IMR-90 (cell line): ENCODE measurements at places on chromosomes 3 and 15. TPM values are rescaled to one million over a fixed set of nuclear protein-coding genes. Genes with fewer than 3 reads are reported as not detected.

FAM3D gene
- polyA plus RNA-seq, result not detected in 2 replicates

ADGRG7 gene
- not detected in 2 replicates for polyA plus RNA-seq

A4GNT gene
- not detected in 2 replicates for polyA plus RNA-seq

GHSR gene
- not detected in 2 replicates for polyA plus RNA-seq

GOLGA8S gene
- polyA plus RNA-seq, result 0.01 and 0.03 TPM in 2 replicates

CADPS gene
- not detected in 2 replicates for polyA plus RNA-seq

- no peak overlapping the region for H3K27ac ChIP-seq
- H3K27me3 ChIP-seq, result peaks cover 7% of the 10 kb centered on the region
- no peaks in the 10 kb centered on the region for H3K36me3 ChIP-seq
- H3K4me3 ChIP-seq, result no peak overlapping the region
- peak; percentile 76 for DNase-seq
These were observed 49.4 kb upstream of the TNFAIP8L3 start for GRCh38 chr15:51144021-51144532.

- peaks cover 8% of the 10 kb centered on the region for H3K27me3 ChIP-seq
- no peaks in the 10 kb centered on the region for H3K36me3 ChIP-seq
- no peak overlapping the region for H3K4me3 ChIP-seq
- peak; percentile 48 for DNase-seq
These were observed 65.2 kb upstream of the TRA2B start for GRCh38 chr3:186002884-186003472.

DNA sequence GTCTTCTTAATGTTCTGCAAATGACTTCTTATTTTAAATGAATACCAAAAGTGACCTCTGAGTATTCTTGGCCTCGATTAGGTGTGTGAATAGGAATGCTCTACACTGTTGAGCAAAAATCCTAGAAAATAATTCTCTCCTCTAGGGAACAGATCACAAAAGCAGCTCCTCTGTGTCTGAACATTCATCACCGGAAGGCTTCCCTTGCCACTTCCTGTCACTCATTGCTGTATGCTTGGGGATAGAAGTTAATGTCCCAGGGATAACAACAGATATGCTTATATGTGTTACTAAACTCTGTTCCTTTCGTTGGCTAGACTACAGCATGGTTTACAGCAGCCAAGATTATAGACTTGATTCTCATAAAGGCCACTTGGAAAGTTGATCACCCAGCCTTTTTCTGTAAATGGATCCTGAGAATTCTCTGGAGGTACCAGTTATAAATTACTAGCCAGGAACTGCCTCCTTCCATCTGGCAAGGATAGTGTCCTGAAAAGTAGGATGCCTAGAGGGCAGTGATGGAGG lies 16.0 kb upstream of the PTX3 start:
- H3K4me1 ChIP-seq, result peaks cover 2% of the 10 kb centered on the region; the same call in 1 of the 2 replicates
- no peaks in the 10 kb centered on the region for H3K27me3 ChIP-seq
- DNase-seq, result no peak
- no peak overlapping the region for H3K4me3 ChIP-seq
- no peak overlapping the region for H3K27ac ChIP-seq

DNA sequence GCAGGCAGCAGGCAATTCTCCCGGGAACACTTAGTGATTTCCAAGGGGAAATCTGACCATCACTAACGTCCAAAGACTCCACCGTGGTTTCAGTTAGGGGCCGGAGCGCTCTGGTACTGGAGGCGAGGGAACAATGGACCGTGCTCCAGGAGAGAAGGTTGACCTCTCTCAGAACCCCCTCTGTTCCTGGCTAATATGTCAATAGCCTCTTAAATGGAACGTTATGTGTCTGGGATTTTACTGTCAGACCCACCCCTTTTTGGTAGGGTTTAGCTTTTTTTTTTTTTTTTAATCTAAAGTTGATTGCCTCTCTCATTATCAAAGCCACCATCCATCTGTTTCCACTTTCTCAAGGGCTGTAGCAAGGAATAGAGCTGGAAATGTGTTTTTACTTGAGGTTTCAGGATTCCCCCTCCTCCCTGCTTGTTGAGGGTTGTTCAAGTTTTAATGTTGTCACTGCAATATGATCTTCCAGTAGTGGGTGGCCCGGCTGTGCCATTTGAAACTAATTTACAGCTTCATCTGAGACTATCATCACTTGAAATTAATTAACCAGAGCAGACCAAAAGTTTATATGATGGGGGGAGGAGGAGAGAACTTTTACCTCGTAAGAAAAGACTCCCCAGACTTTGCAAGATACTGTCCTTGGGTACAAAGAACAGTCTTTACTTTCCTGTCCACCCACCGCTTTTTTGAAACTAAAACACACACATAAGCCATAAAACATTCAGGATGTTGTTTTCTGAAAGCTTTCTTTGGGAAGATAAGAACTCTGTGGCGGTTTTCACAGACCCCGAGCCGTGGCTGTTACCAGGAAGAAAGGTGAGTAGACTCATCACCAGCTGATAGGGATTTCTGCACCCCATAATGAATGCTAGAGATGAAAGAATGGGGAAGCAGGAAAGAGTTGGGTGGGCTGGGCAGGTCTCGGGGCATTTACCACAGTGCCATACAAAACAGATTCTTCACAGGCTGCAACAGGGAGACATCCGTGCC lies 187.8 kb downstream of the UACA start:
- no peak for DNase-seq
- H3K27me3 ChIP-seq, result peaks cover 33% of the 10 kb centered on the region
- H3K4me1 ChIP-seq, result no peaks in the 10 kb centered on the region
- no peaks in the 10 kb centered on the region for H3K36me3 ChIP-seq
- H3K4me3 ChIP-seq, result no peak overlapping the region
- H3K27ac ChIP-seq, result no peak overlapping the region

DNA sequence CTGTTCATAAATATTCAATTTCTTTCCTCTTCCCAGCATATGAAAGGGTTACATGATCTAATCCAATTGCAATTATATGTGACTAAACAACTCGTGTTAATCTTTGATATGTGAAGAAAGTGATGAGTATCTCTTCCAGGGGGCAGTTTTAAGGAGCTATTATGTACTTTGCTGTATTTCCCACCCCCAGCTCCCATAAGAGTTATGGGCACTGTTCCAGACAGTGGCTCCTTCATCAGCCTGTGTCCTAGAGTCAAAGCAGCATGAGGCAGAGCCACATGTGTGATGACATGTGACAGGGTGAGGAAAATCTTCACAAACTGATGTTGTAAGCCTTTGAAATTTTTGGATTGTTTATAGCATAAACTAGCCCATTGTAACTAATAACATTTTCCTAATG lies 315.4 kb downstream of the DIPK2A start:
- no peak overlapping the region for H3K4me3 ChIP-seq
- no peaks in the 10 kb centered on the region for H3K27me3 ChIP-seq
- H3K27ac ChIP-seq, result no peak overlapping the region
- no peak for DNase-seq
- no peaks in the 10 kb centered on the region for H3K36me3 ChIP-seq
- no peaks in the 10 kb centered on the region for H3K4me1 ChIP-seq
